ENCODE measurements at places on chromosomes 6 and 20.

DNA sequence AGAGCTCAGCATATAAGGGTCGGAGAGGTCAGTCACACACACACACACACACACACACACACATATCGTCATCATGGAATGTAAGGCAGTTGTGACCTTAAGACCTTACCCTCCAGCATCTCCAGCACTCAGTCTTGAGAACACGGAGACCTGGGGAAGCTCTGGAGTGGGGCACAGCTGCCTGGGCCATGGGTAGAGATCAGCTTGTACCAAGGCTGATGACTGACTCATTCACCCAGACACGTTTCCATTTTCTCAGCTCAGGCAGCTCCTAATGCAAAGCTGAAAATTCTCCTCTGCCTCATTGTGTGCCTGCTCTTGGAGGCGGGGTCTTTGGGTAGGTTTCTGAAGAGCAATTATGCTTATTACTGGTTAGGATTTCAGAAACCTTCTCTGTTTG lies 38.3 kb upstream of the PDYN start:
- no peak for DNase-seq

DNA sequence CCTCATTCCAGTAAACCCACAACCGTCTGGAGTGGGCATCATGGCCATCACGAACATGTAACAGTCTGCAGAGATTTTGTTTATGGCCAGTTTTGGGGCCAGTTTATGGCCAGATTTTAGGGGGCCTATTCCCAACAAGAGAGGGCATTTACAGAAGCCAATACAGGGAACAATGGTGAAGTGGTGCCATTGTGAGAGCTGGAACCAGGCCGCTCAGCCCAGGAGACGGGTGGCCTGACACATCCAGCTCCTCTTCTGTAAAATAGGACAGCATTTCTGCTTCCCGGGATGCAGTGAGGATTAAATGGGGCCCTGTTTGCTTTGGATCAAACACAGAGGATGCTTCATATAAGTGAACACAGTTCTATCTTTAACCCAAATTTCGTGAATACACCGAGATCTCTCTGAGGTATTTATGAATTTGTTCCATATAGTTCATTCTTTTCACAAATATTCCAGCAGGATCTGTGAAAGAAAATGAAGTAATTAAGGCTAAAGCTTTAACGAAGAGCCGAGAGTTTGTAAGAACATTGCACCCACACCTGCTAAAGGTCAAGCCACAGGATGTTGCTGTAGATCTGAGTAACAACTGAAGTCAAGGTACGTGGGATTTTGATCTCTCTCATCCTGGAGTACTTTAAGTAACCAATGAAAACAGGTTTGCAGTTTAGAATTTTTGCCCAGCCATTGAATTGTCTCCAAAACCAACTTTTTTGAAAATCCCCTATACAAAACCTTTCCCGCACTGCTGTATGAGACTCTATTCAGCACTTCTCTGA lies 14.5 kb upstream of the SIRPG start:
- DNase-seq, result no peak

- DNase-seq, result no peak
These were observed 306.1 kb downstream of the QKI start for GRCh38 chr6:163720460-163721235.

DNA sequence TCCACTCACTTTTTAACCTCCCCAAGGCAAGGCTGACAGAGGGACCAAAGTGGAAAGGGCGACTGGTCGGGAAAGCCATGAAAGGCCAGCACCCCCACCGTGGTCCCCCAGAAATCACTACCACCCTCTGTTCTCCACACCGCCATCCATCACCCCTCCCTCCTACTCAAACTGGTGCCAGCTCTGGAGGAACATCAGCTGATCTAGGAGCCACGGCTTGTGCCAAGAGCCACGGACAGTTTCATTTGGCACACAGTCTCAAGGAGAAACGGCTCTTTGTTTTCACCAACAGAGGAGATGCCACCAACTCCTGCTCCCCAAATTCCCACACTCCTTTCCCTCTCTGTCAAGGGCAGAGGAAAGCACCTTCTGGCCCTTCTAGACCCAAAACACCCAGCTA lies 26.0 kb downstream of the TBC1D7 start:
- DNase-seq, result no peak

GRCh38 chr6:147903931-147904330 lies 395.4 kb downstream of the SAMD5 start:
- no peak for DNase-seq

DNA sequence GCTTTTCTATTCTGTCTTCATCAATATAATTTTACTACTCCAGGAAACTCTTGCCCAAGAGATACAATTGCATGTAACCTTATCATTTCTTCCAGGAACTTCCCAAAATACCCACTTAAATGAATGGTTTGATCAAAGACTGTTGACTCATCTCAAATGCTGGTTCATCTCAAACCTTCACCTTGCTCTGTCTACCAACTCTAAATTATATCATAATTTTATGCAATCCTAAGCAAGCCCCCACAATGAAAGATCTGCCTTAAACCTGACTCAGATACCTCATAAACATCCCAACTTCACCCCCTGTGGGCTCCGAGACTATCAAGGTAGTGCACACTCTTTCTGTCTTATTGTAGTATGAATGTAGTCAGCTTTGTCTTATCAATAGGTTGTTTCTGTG lies 65.5 kb upstream of the GCM1 start:
- no peak for DNase-seq

GRCh38 chr6:46832816-46833215 lies 39.6 kb downstream of the MEP1A start:
- DNase-seq, result no peak

- no peak for DNase-seq
These were observed 155.1 kb downstream of the EYA2 start for GRCh38 chr20:47049771-47050170.

DNA sequence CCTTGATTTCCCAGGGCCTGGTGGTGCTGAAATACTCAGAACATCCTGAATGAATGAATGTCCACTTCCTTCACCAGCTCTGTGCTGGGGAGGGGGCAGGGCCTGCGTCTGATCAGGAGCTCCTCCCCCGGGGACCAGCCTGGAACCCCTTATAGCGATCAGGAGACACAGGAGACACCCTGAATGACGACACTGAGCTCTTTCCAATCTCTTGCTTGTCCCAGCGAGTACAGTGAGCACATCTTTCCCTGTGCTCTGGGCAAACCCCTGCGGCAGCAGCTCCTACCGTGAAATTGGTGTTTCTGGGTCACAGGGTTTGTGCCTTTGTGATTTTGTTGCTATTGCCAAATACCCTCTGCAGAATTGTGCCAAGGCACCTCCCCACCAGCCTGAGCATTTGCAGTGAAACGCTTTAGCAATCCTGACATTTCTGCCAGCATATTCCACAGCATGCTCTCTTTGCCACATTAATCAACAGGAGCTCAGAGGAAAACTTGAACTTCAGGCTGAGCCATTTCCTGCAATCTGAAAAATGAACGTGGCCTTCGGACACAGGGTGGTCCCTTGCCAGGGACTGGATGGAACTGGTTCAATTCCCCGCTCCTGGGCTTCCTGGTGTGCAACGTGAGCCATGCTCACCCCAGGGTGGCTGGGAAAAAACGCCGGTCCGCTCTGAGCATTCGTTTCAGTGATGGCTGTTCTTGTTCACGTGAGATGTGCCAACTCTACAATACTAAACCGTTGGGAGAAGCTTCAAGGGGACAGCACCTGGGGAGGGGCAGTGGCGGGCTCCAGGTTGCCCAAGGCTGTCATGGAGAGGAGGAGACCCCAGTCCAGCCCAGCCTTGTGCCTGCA lies 23.1 kb upstream of the MRGBP start:
- DNase-seq, result no peak

DNA sequence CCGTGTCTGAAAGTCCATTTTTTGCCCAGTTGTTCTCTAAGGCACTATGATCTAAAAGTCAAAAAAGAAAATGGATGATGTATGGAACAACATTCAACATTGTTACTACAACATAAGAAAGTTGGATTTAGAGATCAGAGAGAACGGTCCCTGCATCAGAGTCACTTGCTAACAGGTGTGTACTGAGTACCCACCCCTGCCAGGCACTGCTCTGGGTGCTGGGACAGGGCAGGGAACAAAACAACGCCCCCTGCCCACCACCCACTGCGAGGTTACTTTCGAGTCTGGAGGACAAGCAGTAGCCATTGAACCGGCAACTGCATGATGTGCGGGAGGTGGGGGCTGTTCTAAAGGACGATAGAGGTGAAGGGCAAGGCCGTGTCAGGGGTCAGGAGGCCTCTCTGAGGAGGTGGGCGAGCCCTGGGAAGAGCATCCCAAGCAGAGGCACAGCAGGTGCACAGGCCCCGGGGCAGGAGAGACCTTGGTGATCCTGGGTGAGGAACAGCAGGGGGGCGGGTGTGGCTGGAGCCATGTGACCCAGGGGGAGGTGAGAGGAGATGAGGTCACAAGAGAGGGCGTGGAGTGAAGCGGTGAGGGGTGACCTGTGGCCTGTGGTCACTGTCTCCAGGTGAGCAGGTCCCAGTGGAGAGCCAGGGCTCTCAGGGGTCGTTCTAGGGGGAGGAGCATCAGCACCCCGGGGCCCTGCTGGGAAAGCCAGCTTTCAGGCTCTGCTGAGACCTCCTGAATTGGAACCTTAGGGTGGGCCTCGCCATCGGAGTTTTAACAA lies 197.5 kb upstream of the SULF2 start:
- DNase-seq, result no peak

DNA sequence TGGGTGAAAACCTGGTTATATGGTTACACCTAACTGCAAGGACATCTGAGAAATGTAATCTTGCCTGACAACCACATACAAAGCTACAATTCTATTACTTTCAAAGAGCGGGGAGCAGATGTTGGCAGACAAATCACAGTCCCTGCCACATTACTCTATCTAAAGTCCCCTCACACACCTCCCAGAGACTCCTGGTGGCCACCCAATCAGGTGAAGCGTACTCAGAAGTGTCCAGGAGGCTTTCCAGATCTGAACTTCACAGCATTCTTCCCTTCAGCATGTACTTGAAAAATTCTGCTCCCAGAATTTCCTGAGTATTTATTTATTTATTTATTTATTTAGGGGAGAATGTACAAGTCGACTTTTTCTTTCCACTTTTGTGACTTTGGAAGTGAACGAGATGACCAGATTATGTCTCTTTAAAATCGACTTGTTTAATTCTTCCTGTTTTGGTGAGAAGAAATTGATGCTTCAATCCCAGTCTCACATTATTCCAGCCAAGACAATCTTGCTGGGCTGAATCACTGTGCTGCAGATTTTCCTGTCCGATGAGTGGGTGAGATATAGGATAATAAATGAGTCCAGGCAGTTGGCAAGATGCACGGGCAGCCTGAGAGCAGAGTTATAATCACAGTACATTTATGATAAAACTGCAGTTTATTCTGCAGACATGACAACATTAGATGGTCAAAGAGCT lies 46.9 kb upstream of the POPDC3 start:
- DNase-seq, result no peak

DNA sequence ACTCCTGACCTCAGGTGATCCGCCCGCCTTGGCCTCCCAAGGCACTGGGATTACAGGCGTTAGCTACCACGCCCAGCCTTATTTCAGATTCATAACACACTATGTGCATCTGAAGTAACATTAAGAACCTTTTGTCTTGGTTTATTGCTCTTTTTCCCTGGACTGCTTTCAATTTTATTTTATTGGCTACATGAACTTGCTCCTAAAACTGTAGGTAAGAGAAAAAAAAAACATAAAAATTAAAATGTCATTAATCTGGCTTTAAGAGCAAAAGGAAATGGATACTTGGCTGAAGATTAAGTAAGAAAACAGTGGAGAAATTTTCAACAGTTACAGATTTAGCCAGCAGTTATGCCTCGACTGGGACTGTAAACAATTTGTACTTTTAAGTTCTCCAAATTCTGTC lies 62.5 kb downstream of the GJA1 start:
- DNase-seq, result no peak

DNA sequence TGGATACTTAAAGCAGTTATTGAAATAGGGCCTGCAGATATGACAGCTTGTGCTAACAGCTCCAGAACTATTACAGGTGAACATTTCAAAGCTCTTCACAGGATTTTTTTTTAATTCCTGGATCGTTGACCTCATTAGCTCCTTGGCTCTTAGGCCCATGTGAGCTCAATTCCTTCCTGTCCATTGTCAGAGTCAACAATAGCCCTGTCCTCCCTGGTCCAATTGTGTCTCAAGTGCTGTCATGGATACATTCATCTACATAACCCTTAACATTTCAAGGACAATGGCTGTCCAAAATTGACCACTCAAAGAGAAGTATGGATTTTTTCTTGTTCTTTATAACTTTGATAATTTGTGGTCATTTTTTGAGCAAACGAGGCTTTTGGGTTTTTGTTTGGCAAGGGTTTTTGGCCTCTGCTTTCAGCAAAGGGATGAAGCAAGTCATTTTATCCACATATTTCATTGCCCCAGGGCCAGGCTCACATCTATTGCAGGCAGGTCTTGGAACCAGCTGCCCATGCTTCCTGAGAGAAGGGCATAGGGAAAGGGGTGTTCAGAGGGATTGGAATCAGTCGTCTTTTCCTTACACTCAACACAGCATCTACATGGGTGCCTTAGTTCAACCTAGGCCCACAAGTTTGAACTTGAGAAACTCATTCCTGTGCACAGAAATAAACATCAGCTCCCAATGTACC lies 282.1 kb downstream of the TPBG start:
- no peak for DNase-seq

DNA sequence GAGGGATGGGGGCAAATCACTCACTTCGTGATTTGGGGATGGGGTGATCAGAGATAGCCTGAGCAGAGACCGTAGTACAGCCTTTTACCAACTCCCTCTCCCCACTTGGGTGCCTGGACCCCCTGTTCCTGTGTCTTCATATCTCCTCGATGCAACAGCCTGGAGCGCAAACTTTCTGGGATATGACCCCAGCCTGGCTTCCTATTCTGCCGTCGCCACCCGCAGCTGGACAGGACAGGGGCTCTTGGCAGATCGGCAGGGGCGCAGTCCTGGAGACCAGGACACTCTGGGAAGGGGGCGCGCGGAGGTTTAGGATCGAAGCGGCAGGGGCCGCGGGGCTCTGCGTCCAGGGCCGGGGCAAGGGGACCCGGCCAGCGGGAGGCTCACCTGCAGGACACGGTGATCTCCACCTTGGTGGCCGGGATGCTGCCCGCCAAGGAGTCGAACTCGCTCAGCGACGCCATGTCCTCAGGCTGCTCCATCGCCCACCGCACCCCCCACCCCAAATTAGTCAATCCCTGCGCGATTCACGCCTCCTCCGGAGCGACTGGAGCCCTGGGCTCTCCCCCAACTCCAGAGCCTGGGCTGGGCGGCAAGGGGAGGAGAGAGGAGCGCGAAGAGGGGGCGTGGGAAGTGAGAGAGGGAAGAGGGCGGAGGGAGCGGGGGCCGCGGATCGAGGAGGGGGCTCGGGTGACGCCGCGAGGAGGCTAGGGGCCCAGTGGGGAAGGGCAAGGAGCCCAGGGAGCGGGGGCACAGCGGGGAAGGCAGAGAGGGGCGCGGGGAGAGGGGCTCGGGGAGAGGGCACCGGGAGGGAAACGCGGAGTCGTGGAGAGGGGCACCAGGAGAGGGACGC lies at the start of gene CPNE5:
Gene CPNE5, minus strand, starts transcription at position 549 of the 853 bp plus-strand sequence. Its CDS starts 67 bp downstream, at position 482.
- no peak for DNase-seq
